Stimulated activated CD8-positive, alpha-beta memory T cell treated with anti-CD3 and anti-CD28 coated beads, Interleukin-15, amount 100 ng/mL, for 24 hours (primary cell): ENCODE measurements at places on chromosomes 2 and 18.

DNA sequence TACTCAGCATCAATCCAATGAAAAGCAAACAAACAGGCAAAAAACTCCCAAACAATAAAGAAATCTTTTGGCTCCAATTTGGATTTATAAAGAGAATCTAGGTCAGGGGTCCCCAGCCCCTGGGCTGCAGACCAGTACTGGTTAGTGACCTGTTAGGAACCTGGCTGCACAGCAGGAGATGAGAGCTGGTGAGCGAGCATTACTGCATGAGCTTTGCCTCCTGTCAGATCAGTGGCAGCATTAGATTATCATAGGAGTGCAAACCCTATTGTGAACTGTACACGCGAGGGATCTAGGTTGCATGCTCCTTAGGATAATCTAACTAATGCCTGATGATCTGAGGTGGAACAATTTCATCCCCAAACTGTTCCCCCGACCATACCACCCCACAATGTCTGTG, 102.2 kb downstream of the KIAA1328 start:
- no peak for DNase-seq

- no peak for DNase-seq
Measured at GRCh38 chr2:1026141-1026540, 75.5 kb downstream of the SNTG2 start.

DNA sequence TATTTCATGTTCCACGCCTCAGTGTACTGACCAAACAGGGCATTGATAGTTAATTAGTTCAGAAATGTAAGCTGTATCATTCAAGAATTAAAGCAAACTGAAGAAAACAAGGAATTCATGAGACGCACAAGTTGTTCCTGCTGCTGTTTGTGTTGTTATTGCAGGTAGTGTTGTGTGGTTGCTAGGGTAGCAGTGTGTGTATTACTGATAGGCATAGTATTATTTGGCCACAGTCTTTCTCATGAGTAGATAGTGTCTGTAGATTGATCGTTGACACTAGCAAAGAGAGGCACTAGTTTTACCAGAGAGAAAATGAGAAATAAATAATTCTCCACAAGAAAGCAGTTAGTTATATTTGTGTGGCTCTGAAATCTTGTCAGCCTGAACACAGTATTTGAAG, 548.6 kb downstream of the LRP1B start:
- DNase-seq = no peak

GRCh38 chr2:134132490-134132857, 121.4 kb upstream of the MGAT5 start:
- no peak for DNase-seq

DNA sequence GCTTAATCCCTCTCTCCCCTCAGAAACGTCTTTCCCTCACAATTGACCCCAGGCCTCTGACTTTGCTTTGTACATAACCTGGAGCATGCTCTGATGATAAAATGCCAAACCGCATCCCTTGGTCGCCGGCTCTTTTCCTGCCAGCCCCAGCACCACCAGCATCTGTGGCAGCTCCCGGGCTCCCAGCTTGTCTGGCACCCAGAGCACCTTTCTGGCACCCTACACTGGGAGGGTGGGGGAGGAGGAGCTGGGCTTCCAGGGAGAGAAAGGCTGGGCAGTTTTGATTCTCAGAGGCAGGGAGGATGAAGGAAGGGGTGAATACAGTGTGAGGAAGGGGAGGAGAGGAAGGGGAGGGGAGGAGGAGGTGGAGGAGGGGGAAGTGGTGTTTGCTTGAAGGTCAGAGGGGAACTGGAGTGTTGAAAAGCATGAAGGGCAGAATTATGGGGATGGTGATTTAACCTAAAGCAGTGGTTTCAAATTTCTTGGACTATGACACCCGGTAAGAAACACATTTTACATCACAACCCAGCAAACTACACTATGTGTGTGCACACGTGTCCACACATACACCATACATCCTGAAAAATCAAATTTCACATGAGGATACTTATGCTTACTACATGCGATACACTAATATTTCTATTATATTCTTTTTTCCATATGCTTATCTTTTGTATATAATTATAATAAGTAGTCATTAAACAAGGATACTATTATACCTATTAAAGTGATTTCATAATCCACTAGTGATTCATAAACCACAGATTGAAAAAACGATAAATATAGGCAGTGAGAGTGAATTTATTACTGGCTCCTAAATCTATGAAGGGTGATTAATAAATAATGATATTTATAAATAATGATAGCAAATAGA, 30.0 kb upstream of the IGFBP2 start:
- DNase-seq = no peak

DNA sequence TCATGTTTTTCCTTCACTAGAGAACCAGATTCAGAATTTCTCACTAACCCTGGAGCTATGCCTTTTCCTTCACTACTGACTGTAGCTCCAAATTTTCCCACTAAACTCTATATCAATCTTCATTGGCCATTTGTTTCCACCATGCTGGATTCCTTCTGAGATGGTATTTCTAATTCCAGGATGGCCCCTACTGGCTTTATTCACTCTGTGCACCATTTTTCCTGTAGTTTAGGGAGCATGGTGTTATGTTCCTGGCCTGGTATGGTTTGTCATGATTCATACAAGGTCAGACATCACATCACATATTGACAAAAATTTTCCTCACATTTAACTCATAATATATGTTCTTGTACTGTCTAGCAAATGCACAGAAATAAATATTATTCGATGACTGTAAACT, 229.2 kb upstream of the TFPI start:
- DNase-seq = no peak

- no peak for DNase-seq
Measured at GRCh38 chr2:206846331-206846730, 80.9 kb downstream of the FASTKD2 start.

DNA sequence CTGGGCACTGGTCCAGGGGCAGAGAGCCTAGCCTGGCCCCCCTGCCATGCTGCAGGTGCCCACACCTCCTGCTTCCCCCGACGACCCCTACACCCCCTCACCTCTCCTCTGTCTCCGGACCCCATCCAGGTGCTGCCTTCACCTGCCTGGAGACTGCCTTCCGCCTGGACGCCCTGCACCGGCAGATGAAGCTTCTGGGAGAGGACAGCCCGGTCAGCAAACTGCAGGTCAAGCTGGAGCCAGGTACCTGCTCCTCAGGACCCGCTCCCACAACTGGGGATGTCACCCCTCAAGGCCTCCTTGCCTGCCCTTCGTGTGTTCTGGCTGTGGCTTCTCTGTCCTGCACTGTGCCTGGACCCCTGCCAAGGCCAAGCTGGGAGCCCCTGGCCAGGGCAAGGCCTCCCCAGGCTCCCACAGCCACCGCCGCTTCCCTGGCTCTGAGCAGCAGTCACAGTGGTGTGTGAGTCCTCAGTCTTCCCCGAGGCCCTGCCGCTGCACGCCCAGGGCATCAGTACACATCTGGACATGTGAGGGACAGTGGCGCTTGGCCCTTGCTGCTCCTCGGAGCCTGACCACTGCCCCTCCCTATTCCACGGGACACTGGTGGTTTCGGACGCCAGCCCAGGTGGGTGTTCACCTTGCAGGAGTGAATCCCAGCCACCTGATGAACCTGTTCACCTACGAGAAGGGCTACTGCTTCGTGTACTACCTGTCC, 6.3 kb downstream of the RNPEPL1 start:
- DNase-seq = no peak

DNA sequence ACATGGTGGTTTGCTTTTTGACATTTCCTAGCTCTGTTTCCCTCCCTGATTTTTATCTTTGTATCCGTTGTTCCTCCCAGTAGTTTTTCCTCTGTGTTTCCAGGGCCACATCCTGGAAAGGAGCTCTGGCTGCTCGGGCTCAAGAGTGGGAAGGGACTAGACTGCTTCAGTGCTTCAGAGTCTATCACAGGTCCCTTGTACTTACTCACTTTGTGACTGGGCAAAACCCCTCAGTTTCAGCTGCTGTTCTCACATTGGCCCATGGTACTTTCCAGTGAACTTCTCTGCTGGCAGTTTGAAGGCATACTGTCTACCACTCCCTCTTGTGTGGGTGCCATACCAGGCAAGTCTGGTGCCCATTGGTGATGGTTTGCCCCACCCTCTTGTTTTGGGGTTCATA, 7.5 kb upstream of the STAMBP start:
- DNase-seq = no peak

DNA sequence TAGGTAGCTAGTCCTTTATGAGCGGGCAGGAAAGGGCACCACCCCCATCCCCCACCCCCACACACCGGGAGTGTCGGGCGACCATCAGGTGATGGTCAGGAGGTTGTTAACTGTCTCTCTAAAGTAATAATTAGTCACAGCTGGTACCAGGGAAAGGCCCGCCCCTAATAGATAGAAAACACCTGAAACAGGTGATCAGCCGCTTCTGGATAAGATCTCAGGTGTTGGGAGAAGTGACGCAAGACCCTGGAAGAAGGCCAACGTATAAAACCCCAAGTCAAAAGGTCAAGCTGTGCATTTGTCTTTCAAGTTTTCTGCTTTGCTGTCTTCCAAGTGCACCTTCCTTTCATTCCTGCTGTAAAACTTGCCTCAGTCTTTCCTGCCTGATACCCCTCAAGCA, 59.6 kb upstream of the LINC00305 start:
- DNase-seq = no peak

DNA sequence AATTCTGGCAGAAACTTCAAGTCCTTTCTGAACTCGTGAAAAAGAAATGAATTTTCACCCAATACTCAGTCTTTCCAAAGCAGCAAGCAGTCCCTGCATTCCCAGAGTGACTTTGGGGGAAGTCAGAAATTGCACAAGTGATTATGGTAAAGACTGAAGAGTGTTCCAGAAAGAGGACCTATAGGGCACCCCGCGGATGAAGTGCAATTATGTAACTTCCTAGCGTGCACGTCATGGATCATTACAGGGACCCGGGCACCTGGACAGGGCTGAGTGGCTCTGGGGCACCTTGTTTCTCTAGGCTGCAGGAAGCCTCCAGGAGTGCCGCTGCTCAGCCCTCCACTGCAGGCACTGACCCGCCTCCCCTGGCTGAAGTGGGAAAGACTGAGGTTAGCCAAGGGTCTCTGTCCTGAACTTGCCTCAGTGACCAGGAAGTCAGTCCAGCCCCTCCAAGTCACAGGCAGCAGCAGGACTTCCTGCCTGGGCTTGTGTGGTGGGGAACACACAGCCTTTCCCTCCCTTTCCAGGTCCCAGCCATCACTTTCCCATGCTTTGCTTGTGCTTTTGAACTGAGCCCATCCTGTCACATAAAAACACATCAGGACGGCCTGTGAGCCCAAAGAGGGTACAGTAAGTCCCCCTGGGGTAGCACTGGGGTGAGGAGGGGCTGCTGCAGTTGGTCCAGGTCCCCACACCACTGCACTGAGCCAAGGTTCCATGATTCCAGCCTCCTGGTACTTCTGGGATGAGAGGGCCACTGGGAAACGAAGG, 19.8 kb downstream of the TMEM185B start:
- no peak for DNase-seq

GRCh38 chr2:122100346-122100745, 344.9 kb downstream of the TSN start:
- no peak for DNase-seq

DNA sequence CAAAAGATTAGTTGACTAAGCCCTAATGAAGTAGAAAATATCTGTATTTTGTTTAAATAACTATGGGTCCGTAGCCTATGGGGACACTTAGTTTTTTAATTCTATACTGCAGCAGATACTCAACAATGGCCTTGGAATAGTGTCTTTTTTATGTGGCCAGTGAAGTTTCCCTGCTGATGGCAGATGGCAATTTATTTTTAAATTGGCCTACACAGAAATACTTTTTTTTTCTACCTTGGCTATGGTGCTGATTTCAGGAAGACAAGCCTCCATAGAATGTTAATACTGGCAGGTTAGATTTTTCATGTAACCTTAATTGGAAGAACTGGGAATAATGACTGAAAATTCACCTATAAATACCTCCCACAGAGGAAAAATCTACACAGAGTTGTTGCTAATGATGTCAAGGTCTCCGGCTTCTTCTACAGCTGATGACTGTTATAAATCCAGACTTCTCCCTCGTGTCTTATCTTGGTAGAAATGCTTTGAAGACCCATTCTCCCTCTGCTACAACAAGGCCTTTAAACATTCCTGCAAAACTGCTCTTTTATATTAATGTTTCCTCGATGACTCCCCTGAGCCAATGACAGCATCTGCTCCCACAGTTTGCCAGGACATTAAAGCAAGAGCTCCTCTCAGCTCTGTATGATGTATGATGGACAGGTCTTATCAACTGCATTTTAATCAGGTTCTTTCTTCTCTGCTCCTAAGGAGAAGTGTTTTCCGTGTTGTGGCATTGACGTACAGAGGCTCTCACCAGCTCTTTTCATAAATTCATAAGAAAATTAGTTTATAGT, 29.1 kb upstream of the FAM98A start:
- no peak for DNase-seq

DNA sequence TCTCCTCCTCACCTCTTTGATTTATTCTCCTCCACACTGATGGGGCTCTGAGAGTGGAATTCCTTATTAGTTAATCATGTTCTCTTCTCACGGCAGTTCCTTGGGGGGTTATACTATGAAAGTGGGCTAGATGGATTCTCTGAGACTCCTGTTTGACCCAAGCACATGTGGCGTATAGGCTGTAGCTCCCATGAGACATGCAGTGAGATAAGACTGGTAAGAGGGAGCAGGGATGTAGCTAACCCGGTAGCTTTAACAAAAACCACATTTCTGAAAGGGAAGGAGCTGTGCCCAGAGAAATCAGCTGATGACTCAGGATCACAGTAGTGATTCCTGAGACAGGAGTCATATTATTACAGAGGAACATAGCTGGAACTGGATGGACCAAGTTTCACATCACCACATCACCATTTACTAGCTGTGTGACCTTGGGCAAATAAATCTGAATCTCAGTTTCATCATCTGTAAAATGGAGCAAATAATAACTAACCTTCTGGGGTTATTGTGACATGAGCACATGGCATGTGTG, 82.9 kb downstream of the CRIM1 start:
- no peak for DNase-seq

DNA sequence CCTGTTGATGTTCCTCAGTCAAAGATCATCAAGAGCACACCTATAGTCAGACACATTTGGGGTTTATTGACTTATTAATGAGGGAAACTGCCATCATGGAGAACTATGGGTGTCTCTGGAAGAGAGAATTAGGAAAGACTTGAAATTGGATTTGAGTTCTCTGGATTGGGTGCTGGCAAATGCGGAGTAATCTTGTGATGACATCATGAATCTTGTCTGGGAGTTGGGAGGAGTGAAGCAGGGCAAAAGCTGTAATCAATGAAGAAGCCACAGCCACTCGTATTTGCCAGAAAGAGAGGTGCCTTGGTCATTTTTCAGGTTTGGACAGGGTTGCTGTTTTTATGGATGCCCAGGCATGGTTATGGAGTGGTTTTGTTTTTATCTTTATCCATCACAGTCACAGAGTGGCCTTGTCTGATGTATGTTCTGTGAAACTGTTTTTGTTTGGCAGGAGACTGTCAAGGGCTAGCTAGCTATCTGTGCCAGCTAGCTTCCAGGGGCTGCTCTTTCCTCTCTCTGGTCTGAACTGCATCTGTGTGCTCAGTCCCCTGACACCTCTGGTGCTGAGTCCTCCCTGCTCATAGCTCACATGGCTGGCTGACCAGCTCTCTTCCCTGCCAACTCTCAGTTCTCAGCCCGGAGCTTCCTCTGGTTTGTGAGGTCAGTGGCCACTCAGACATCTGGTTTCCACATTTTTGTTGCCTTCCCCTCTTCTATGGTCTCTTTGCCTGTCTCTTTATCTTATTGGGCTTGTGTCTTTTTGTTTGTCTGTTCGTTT, 193.4 kb upstream of the RMP24 start:
- DNase-seq = no peak
